ENCODE measurements at places on chromosomes 12 and 14.

GRCh38 chr12:105783983-105784947 is 354.5 kb downstream of the NUAK1 start:
- no peak for DNase-seq

DNA sequence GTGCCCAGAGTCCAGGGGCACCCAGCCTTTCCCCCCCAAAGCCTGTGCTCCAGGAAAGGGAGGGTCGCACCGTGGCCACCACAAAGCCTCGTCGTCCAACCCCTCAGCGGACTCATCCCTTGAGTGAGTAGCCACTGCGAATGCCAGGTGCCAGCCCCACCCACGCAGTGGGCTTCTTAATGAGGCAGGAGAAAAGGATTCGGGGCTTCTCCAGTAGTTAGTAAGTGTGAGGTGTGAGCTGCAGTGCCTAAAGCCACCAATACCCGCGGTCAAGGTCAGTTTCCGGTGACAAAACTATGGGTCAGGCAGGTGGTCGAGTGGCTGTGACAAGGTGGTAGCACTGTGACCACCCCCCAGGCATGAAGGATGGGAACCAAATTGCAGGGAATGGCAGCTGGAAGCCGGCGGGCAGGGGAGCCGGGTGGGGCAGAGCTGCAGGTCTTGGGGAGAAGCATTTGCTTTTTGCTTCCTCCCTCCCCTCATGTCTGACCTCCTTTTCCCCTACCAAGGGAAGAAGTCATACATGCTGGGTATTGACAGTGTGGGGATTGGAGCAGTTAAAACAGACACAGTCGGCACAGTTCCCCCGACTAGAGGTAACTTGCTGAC is 8.0 kb downstream of the RAN start:
- no peak for DNase-seq

GRCh38 chr14:49893309-49894213 is 679 bp downstream of the ARF6 start:
- no peak for DNase-seq

- DNase-seq: no peak
Measured at GRCh38 chr12:24719293-24719721, 229.6 kb downstream of the BCAT1 start.

GRCh38 chr12:47721431-47721973 is 3.8 kb downstream of the ENDOU start:
- no peak for DNase-seq

DNA sequence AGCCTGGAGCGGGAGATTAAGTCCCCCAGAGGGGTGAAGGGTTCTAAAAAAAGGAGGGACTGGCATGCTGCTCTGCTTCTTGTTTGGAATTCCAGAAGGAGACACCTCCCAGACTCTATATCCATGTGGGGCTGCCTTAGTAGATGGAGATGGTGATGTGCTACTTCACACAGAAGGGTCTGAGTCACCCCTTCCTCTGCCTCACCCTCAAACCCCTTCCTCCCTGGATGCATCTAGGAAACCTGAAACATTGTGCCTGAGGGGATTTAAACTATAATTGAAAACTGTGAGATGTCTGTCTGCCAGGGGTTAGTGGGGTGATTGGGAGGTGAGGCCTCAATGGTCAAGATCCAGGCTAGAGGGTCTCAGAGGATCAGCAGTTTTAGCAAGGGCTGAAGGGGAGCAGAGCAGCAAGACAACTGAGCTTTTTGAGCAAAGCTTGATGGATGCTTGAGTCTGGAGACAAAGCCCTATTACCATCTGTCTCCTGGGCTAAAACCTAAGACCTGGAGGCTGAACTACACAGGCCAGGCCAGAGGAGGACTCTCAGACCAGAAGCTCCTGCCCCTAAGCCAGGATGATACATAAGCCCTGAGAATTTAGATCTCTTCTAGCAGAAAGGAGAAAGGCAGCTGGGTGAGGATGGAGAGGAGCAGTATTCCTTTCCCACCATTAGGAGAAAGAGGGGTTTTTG is 314.7 kb upstream of the ATP2B1 start:
- DNase-seq: no peak

GRCh38 chr14:86896701-86897100 is 1096.3 kb downstream of the GALC start:
- DNase-seq: no peak

DNA sequence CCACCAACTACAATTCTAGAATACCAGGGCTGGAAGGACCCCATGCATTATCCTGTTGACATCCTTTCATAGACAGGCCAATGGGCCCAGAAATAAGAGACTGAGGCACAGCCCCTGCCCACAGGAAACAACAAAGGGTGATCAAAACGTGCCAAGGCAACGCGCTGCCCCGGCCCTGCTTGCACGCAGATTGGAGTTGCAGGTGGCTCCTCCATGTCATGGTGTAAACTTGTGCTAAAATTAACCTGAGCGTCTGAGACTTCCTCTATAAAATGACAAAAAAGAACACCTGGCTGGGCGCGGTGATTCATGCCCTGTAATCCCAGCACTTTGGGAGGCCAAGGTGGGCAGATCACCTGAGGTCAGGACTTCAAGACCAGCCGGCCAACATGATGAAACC is 30.1 kb downstream of the SPRING1 start:
- no peak for DNase-seq

DNA sequence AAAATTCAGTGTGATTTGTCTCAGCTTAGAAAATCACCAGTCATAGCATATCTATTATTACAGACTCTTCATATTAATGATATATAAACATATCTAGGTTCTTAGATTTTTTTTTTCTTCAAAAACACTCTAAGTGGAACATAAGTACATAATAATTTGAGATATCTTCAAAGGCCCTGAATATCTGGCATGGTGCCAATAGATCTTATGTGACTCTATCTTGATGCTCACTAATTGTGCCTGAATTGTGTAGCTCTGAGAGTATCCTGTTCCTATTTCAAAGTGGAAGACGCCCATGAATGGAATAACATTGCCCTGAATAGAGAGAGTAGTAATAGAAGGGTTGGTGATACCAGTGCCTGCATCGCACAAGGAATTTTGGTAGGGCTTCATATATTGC is 1312.7 kb upstream of the USP15 start:
- no peak for DNase-seq

DNA sequence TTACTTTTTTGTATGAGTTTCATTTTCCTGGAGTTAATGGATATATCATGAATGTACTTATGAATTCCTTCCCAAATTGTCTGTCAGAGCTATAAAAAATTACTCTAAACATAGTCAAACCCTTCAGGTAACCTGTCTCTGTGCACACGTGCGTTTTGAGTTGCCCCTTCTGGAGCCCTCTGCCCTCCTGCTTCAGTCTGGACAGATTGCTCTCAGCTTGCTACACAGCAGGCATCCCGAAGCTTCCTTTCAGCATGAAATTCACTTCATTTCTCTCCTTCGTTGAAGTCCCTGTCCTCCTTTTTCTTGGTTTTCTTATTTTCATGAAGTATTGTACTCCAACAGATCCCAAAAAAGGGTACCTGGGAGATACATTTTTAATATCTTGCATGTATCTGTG is 47.3 kb downstream of the FNTB start:
- DNase-seq: no peak

DNA sequence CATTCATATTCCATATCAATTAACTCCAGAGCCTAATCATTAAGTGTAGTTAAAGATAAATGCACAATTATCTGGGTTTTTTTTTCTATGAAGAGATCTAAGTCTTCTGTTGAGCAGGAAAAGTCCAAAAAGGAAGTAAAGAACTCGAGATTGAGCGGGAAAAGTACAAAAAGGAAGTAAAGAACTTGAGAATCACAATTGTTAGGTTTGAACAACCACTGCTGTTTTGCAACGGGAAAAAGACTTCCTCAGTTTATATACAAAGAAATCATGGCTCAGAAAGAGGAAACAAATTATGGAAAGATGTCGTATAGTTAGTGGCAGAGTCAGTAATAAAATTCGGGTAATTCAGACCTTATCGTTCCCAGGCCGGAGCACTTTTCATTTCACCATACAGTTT is 63.3 kb downstream of the PPP1R12A start:
- DNase-seq: no peak

GRCh38 chr12:29164477-29165393 is 15.7 kb downstream of the FAR2 start:
- no peak for DNase-seq

GRCh38 chr14:54698501-54698900 is 131.6 kb downstream of the SAMD4A start:
- DNase-seq: no peak

DNA sequence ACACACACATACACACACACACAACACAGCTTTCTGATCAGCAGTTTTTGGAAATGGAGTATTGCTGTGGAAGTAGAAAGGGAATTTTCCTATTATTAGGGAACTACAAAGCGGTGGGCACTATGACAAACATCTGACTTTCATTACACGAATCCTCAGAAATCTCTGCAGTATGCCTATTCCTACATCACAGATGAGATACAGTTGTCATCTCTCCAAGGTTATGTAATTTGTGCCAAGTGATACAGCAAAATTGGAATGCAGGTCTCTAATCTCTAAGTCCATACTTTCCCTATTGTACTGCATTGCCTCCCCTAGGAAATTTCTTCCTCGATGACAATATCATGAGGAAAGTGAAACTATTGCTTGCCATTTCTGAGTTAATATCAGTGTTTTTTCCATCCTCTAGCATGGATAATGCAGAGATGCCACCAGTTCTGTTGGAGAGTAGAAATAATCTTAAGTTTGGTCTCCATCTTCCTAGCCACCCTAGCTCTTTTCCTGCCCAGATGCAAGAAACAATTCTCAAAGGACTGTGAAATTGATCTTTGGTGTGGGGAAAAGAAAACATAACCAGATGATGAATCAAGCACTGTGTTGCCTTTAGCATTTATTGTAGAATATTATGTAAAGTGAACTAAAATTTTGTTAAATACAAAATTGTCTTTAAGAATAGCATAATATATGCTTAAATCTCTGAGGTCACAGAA is 94.7 kb downstream of the ERGIC2 start:
- DNase-seq: no peak

GRCh38 chr14:93146119-93146518 is 30.4 kb upstream of the ITPK1 start:
- no peak for DNase-seq

DNA sequence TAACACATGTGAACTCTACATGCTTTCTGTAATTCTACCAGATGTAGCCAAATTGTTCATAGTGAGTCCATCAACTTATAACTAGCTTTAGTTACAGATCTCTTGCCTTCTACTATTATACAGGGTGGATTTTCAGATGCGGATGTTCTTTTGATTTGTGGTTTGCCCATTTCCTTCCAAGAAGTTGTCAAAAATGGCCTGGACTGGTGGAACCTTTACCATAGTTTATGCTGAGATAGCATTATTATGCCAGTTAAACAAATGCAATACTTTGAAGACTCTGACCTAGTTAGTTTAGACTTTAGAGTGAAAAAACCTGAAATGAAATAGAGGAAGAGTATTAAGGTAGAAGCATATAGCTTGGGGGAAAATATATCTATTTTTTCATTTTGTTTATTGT is 27.4 kb upstream of the CFL2 start:
- no peak for DNase-seq

- no peak for DNase-seq
Measured at GRCh38 chr12:65868133-65868705, 43.9 kb downstream of the HMGA2 start.

GRCh38 chr12:75526655-75527511 is 15.5 kb upstream of the KRR1 start:
- no peak for DNase-seq

- no peak for DNase-seq
Measured at GRCh38 chr12:27331291-27331926, 1.2 kb upstream of the BMAL2 start.

DNA sequence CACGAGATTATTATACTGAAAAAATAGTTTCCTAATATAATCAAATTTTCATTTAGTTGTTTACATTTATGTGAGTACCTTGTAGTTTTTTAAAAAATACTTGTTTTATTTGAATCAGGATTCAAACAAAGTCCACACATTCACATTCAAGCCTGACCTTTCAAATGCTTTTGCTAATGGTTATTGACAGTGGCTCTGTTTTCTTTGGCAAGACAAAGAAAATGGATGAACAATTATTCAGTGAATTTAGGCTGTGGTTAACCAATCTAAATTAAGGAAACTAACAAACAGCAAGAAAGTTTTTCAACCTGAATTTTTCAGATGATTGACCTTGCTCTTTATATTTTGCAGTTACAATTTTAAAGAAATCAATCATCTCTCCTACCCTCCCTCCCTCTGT is 9.7 kb downstream of the SLC4A8 start:
- DNase-seq: no peak

- DNase-seq: peak; percentile 77
Measured at GRCh38 chr14:52791223-52792096, at the start of gene GNPNAT1. Gene GNPNAT1, minus strand, starts transcription at chr14:52791607. Its CDS starts 6,957 bp downstream, at chr14:52784650.

- DNase-seq: no peak
Measured at GRCh38 chr12:18135086-18135485, 45.1 kb upstream of the RERGL start.

DNA sequence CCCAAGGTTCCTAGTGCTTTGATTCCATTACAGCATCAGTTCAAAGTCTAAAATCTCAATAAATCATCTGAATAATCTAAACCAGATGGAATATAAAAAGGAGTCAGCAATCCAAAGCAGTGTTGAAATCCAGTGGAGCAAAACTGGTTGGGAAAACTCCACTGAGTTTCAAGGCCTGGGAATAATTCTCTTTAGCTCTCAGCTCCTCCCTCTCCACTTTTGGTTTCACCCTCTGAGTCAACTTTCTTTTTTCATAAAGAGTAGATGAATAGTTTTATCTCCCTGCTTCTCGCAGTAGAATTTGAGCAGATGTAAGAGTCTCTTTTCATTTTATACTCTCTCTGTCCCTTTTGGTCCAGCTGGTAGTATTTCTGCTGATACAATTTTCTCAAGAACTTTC is 338.6 kb downstream of the APAF1 start:
- DNase-seq: no peak

GRCh38 chr14:90275458-90275814 is 19.1 kb downstream of the PSMC1 start:
- no peak for DNase-seq

DNA sequence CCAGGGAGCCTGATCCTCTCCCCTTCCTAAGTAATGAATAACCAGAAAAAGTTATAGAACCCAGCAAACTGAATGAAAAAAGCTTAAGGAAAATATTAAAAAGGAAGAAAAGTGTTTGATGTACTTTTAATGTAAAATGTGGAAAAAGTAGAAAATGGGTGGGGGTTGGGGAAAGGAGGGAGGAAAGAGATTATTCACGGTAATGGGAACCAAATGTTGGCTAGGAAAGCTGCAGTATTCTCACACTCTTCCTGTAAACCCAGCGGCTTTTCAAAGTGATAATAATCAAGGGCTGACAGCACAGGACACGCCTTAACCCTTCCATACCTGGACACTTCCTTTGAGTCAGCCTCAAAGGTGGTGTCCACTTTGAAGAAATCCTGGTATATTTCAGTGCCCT is 139.2 kb downstream of the TGFB3 start:
- no peak for DNase-seq
